Natural killer cell (primary cell): ENCODE measurements at places on chromosomes 2 and 18. TPM values are rescaled to one million over a fixed set of nuclear protein-coding genes. Genes with fewer than 3 reads are reported as not detected.

DNA sequence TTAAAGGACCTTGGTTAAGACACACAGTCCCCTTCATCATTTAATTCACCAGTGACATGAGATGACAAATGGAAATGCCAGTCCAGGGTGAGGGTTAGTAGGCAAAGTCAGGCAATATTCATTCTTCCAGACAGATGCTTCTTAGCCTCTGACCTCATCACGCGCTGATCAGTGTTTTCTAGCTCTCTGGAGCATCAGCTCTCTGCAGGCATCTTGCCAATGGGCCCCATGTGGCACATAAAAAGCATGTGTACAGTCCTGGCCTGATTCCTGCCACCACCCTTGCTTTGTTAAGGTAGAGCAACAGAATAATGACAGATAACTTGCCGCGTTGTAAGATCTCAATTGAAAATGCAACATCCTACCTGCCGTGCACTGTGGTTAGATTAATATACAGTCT, 20.3 kb upstream of the NPAS2 start:
- no peak overlapping the region for H3K27ac ChIP-seq
- H3K4me1 ChIP-seq, result no peaks in the 10 kb centered on the region
- H3K4me3 ChIP-seq, result no peak overlapping the region
- no peaks in the 10 kb centered on the region for H3K36me3 ChIP-seq
- no peaks in the 10 kb centered on the region for H3K27me3 ChIP-seq

DNA sequence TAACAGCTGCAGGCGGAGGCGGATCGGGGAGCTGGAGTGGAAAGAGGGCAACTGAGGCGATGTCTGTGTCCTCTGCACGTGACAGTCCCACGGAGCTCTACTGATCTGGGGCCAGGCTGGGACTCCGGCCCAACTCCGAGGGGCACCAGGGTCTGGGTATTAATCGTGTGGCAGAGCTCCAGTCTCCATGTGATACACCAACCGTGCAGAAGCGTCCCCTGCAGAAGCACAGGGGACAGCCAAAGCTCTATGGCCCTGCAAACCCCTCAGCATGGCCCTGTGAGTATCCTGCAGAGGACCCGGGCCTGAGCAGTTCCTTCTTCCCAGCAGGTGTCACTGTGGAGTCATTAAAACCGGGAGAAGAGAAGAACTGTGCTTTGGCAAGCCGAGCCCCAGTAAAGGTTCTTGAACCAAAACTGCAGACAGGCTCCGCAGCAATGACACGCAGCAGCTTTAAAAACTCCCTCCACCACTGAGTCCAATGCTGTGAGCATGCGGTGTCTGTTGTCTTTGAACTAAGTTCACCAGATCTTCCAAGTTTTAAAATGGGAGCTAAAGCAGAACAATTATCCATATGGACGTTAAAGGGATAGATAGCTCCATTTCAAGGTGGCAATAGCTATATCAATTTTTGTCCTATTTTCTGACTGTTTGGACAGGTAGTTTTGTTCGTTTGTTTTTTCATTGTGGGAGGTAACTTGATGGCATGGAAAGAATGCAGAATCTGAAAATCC, 79.4 kb downstream of the TMEM182 start:
- no peak overlapping the region for H3K4me3 ChIP-seq
- no peaks in the 10 kb centered on the region for H3K36me3 ChIP-seq
- no peaks in the 10 kb centered on the region for H3K27me3 ChIP-seq
- DNase-seq, result peak; percentile 22
- no peak overlapping the region for H3K27ac ChIP-seq
- H3K4me1 ChIP-seq, result no peaks in the 10 kb centered on the region

DNA sequence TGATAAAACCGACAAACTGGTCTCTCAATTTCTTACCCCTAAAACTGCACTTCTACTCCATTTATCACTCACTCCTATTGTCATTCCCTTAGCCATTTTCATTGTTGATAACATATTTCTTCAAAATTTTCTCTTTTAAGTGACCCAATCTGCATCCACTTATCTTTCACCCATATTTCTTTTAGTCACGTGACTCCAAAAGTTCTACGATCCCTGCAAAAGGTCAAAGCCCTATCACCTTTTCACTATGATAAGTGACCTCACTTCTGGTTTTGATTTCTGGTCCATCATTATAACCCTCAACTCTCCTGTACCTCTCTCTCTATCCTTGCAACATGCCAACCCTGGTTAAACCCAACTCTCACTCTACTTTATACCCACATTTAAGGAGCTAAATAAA, 49.1 kb downstream of the LRATD1 start:
- H3K27ac ChIP-seq, result no peak overlapping the region
- no peaks in the 10 kb centered on the region for H3K4me1 ChIP-seq
- H3K4me3 ChIP-seq, result no peak overlapping the region
- no peak for DNase-seq

DNA sequence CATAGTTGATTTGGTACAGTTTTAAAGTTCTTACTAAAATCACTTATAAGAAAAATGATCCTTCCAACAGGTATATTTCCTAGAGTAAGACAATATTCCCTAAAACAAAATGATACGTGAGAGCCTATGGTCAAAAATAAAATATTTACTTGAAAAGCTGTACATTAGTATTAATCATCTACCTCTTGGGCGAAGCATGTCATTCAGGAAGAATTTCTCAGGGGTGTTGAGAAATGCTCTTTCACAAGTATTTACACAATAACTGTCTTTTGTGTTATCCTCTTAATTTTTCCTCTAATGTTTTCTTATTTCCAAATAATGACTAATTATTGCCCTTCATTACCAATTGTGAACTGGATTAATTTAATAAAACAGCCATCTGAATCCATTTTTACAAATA, 466.3 kb downstream of the SATB2 start:
- DNase-seq, result no peak
- H3K27me3 ChIP-seq, result no peaks in the 10 kb centered on the region
- H3K4me1 ChIP-seq, result no peaks in the 10 kb centered on the region
- H3K4me3 ChIP-seq, result no peak overlapping the region
- no peak overlapping the region for H3K27ac ChIP-seq

DCC gene
- not detected for total RNA-seq

GRCh38 chr2:48695991-48696390, 59.5 kb downstream of the LHCGR start:
- H3K4me1 ChIP-seq, result no peaks in the 10 kb centered on the region
- no peak overlapping the region for H3K27ac ChIP-seq
- DNase-seq, result no peak

GPR17 gene
- not detected for total RNA-seq
